ENCODE measurements at places on chromosomes 4 and X. TPM values are rescaled to one million over a fixed set of nuclear protein-coding genes. Genes with fewer than 3 reads are reported as not detected.

DNA sequence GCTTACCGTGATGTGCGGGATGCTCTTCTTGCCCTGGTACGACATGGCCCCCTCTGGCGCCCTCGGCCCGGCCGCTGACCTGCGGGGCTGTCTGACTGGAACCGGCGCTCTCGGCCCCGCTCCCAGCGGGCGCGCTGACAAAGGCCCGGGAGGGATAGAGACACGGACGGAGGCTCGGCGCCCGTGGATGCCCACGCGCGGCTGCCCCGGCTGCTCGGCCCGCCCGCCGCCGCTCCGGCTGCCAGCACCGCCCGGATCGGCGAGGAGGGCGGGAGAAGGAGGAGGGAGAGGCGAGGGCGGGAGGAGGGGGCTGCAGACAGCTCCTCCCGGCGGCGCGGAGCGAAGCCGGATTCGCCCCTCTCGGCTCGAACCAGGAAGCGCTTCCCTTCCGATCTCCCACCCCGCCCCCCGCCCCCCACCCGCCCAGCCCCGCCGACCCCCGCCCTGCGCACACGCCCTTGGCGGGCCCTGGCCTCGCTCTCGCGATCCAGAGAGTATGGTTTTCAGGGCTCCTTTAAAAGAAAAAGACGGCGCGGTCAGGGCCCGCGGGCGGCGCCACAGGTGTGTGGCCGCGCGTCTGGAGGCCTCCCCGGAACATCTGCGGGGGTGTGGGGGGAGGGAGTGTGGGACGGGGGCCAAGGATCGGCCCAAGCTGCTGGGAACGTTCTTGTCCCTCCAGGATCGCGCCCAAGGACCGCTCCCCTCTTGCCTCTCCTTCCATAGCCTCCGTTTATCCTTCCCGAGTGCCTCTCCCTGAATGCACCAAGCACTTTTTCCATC is 4.5 kb downstream of the CRMP1 start:
- DNase-seq = no peak

The PAK3 gene
- 2.7 TPM for total RNA-seq

The RPGR gene
- total RNA-seq = 19.9 TPM

GRCh38 chr4:110287130-110287529 is 88.7 kb upstream of the ELOVL6 start:
- no peak for DNase-seq

DNA sequence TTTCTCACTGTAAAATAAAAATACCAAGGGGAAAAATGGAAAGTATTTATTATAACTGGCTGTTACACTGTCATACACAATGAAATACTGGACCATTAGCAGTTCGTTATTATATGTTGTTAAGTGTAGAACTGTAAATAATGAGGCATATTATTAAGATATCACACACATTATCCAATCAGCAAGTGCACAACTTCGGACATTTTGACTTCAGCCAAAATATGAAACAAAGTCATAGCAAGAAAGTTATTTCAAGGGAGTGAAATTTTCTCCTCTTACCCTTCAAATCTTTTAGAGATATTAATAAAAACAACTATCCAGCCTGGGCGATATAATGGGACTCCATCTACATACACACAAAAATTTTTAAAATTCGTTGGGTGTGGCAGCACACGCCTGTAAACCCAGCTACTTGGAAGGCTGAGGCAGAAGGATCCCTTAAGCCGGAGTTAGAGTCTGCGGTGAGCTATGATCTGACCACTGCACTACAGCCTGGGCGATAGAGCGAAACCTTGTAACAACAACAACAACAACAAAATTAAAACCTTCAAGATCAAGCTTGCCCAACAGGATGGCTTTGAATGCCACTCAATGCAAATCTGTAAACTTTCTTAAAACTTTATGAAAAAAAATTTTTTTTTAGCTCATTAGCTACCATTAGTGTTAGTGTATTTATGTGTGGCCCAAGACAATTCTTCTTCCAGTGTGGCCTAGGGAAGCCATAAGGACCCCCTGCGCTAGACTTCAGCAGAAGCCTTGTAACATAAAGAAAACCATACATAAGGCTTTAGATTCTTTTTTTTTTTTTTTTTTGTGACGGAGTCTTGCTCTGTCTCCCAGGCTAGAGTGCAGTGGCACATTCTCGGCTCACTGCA is 1.3 kb upstream of the CISD2 start:
- no peak for DNase-seq

- no peak for DNase-seq
These were observed 38.3 kb downstream of the RAP2C start for GRCh38 chrX:132180929-132181328.

The CDX4 gene
- not detected for total RNA-seq

DNA sequence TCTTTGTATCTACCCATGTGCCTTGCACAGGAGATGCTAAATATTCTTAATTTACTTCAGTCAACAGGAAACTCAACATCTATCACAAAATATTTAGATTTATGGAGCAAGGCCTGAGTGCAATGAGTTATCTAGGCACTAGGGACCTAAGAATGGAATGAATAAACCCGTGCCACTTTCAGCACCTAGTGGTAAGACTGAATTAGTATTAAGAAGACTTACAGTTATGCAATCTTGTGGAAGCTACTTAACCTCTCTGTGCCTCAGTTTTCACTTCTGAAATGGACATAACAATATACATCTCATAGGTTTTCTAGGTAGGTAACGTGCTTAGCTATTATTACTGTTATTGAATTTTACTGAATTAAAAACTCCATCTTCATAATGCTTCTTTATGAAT is 144.6 kb upstream of the MAP3K15 start:
- DNase-seq = no peak

- no peak for DNase-seq
These were observed 1477.7 kb downstream of the RAPGEF2 start for GRCh38 chr4:160580581-160580980.

- no peak for DNase-seq
These were observed at the start of gene SRPX for GRCh38 chrX:38220415-38221390. Gene SRPX (minus strand): TSS chrX:38220871. CDS start chrX:38220792, 79 bp downstream.

DNA sequence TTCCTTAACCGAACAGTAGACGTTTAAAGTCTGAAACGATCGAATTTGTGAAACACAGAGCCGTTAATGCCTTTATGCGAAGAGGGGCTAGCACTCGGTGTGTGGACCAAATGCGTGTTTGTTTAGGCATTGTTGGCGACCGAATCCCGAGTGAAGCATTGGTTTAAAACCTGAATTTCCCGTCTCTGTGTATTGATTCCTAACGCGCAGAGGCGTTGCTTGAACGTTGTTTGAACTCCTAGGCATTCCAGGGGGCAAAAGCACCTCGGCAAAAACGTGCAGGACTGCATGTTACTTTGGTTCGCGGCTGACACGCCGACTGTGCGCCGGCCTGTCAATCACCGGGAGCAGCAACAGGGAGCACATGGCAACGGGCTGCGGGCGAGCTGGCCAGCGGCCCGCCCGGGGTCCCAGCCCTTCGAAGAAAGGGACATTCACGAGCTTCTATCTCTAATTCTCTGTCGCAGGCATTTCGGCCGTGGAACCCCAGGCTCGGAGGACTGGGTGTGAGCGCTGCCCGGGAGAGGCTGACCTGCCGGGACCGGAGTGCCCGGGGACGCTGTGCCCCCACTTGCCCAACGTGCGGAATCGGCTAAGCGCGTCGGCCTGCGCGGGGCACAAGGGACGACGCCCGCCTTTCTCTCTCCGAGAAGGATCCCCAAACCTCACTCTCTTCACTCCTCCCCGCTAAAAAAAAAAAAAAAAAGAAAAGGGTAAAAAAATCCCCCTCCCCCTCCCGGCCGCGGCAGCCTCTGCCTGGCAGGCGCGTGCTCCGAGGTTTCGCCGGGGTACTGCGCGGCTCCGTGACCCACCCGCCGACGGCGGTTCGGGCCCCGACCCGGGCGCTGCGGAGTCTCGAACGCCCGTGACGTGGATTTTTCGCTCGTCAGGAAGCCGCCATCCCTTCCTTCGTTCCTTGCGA is 810 bp downstream of the SPRY1 start:
- DNase-seq = no peak

- no peak for DNase-seq
These were observed 238.4 kb upstream of the TAPT1 start for GRCh38 chr4:16464651-16465050.

- DNase-seq = no peak
These were observed 54.3 kb downstream of the SLIT2 start for GRCh38 chr4:20305976-20306375.

GRCh38 chr4:71240094-71240493 is 98.7 kb upstream of the SLC4A4 start:
- no peak for DNase-seq

The OTC gene
- 1.0 TPM for total RNA-seq

DNA sequence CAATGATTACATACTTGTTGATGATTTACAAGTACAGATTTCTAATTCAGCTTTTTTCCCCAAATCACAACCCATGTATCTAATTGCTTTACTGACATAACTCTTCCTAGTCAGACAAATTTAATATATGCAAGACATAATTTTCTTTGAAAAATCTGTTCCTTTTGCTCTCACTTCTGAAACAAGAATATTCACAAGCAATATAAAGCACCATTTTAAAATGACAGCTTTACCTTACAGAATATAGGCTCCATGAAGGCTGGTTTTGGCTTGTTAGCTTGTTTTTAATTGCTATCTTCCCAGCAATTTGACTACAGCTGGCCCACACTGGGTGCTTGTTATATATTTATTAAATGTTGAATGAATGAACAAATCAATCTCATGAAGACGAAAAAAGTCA is 24.5 kb downstream of the GPM6A start:
- DNase-seq = no peak

DNA sequence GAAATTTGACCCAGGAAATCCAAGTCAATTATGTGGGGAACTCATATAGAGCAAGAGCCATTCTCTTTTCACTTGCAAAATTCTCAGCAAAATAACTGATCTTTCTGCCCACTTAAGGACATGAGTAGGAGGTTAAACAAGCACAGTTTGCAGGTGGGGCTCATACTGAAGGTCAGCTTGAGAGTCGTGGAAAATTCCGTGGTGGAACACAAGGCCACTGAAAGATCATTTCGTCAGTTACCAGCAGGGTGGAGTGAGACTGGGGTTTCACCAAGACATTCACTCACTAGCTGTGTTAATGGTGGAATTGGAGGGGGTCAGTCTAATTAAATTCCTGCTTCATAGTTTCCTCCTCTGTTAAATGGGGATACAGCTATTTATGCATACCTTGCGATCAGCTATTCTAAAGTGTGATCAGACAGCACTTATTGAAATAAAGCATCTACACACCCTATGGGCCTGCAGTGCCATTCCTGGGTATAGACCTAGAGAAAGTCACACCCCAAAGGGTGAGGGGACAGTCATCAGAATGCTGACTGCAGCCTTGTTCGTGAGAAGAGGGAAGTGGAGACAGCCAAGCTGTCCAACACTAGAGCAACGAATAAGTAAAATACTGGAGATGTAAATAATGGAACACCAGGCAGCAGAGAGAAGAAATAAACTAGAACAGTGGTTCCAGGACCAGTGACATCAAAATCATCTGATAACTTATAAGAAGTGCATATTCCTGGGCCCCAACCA is 42.7 kb upstream of the CLNK start:
- no peak for DNase-seq

DNA sequence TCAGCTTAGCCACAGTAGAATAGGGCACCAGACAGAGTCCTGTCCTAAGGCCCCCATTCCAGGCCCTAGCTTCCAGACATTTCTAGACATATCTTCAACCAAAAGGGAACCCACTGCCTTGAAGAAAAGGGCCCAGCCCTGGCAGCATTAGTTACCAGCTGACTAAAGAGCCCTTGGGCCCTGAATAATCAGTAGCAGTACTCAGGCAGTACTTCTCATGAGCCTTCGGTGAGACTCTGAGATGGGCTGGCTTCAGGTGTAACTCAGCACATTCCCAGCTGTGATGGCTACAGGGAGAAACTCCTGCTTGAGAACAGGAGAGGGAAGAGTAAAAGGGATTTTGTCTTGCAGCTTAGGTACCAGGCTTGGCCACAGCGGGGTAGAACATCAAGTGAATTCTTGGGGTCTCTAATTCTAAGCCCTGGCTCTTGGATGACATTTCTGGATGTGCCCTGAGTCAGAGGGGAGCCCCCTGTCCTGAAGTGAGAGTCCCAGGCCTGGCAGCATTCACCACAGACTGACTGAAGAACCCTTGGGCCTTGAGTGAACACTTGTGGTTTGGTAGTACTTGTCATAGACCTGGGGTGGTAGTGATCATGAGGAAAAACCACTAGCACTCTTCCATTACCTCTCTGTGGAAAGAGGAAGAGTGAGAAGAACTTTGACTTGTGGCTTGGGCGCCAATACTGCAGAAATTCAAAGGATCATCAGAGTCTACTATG is 170.1 kb downstream of the ATP10D start:
- no peak for DNase-seq

DNA sequence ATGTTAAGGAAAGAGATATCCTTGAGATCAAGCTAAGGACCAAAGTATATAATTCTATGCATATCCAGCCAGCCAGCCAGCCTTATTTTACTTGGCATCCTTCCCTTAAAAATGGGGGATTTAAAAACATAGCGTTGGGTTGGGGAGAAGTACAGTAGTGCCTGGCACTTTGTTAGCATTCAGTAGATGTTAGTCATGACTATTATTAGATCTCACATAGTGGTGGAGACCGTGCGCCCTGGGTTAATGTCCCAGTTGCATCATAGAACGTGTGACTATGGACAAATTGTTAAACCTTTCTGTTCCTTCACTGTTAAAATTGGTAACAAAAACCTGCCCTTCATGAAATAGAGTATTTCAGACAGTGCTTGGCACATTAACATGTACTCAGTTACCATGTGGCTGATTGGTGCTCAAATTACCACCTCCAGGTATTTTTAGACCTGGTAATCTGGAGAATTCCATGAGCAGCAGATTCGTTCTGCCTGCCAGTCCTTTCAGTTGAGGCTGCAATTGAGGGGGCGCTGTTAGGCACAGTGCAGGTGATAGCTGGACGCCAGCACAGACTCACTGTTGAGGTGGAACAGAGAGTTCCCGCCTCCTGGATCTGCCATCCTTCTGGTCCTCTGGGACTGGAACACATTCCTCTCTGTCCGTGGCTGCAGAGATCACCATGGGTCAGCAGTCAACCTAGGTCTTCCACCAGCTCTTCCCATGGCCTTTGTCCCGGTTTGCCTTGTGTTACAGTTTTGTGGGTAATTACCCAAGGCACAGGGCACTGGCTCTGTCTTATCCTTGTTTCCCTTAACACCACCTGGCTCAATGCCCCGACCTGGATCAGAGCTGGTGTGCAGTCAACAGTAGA is 31.7 kb downstream of the RBBP7 start:
- DNase-seq = no peak

The GAGE12H gene
- total RNA-seq = not detected

- no peak for DNase-seq
These were observed 9.7 kb upstream of the NAT8L start for GRCh38 chr4:2049381-2049780.

GRCh38 chrX:153634832-153635231 is 12.2 kb upstream of the DUSP9 start:
- DNase-seq = no peak

GRCh38 chrX:136643243-136643642 is 4.7 kb upstream of the CD40LG start:
- no peak for DNase-seq

DNA sequence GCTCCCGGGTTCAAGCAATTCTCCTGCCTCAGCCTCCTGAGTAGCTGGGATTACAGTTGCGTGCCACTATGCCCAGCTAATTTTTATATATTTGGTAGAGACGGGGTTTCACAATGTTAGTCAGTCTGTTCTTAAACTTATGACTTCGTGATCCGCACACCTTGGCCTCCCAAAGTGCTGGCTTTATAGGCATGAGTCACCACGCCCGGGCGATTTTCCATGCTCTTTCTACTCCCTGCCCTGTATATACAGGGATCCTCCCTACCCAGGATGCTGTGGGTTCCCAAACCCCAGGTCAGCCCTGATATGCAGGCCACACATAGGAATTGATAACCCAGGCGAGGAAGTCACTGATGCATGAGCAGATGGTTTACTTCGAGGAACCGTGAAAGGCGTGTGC is 31.4 kb downstream of the SSX5 start:
- no peak for DNase-seq

GRCh38 chr4:88765729-88766128 is 68.1 kb upstream of the NAP1L5 start:
- DNase-seq = no peak

The PDK3 gene
- total RNA-seq = 16.3 TPM
